Neural progenitor cell (in vitro differentiated cells): ENCODE measurements at places on chromosomes 13 and 19. TPM values are rescaled to one million over a fixed set of nuclear protein-coding genes. Genes with fewer than 3 reads are reported as not detected.
A peak's percentile ranks its signal among the peaks of the same experiment; 100 is the strongest.

- no peaks in the 10 kb centered on the region for H3K27me3 ChIP-seq
- H3K36me3 ChIP-seq: no peaks in the 10 kb centered on the region
- DNase-seq: no peak
These were observed 23.3 kb downstream of the ZNF787 start for GRCh38 chr19:56097776-56098175.

DNA sequence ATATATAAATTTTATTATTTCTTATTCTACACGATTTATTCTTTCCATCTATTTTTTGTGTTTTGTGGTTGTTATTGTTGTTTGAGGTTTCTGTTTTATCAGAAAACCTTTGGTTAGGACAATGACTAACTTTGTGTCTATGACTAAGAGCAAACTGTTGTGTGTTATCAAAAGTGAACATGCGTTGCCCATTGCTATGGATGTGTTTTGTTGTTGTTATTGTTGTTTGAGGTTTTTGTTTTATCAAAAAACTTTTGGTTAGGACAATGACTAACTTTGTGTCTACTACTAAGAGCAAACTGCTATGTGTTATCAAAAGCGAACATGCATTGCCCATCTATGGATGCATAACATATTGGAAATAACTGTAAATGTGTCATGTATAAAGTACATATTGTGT is 692.3 kb downstream of the SLITRK1 start:
- no peak overlapping the region for H3K27ac ChIP-seq
- H3K4me3 ChIP-seq: no peak overlapping the region
- no peaks in the 10 kb centered on the region for H3K27me3 ChIP-seq
- no peaks in the 10 kb centered on the region for H3K4me1 ChIP-seq
- DNase-seq: no peak

GRCh38 chr13:45060062-45060461 is 60.2 kb upstream of the GTF2F2 start:
- no peak overlapping the region for H3K4me3 ChIP-seq
- DNase-seq: no peak
- H3K36me3 ChIP-seq: no peaks in the 10 kb centered on the region
- H3K4me1 ChIP-seq: peaks cover 4% of the 10 kb centered on the region
- H3K27me3 ChIP-seq: no peaks in the 10 kb centered on the region
- H3K27ac ChIP-seq: no peak overlapping the region

- H3K27me3 ChIP-seq: no peaks in the 10 kb centered on the region
- no peak overlapping the region for H3K4me3 ChIP-seq
- no peak for DNase-seq
- no peaks in the 10 kb centered on the region for H3K36me3 ChIP-seq
- no peak overlapping the region for H3K27ac ChIP-seq
- peaks cover 2% of the 10 kb centered on the region for H3K4me1 ChIP-seq
These were observed 8.3 kb downstream of the EPS15L1 start for GRCh38 chr19:16463341-16463990.

DNA sequence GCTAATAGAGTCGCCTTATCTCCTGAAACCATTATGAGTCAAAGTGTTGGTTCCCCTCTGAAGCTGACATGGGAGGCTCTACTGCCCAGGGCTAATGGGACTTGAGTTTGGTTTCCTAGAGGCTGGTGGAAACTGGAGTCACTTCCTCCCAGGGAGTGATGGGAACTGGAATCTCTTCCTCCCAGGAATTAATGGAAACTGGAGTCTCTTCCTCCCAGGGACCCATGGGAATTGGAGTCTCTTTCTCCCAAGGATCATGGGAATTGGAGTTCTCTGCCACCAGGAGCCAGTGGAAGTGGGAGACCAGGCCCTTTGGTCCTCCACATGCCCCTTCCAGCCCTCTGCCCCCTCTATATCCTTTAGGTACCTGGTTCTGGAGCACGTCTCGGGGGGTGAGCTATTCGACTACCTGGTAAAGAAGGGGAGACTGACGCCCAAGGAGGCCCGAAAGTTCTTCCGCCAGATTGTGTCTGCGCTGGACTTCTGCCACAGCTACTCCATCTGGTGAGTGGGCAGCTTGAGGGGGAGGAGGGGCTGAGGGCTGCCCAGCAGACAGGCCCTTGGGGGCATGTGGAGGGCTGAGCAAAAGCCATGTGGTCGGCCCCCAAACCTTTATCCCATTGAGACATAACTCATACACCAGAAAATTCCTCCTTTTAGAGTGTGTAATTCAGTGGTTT is 5.5 kb downstream of the BRSK1 start:
- no peaks in the 10 kb centered on the region for H3K36me3 ChIP-seq
- no peak overlapping the region for H3K27ac ChIP-seq
- peaks cover 8% of the 10 kb centered on the region for H3K4me1 ChIP-seq
- H3K27me3 ChIP-seq: no peaks in the 10 kb centered on the region

GRCh38 chr19:13102666-13103580 is at the start of gene LYL1:
Gene LYL1, minus strand, starts transcription at chr19:13102858. Its CDS starts 1,687 bp downstream, at chr19:13101171.
- peaks cover 3% of the 10 kb centered on the region for H3K4me1 ChIP-seq
- H3K27ac ChIP-seq: no peak within 1 kb of the TSS
- H3K27me3 ChIP-seq: peaks cover 54% of the 10 kb centered on the region
- peak within 1 kb of the TSS; percentile 34 for H3K4me3 ChIP-seq
- H3K36me3 ChIP-seq: no peaks in the 10 kb centered on the region

DNA sequence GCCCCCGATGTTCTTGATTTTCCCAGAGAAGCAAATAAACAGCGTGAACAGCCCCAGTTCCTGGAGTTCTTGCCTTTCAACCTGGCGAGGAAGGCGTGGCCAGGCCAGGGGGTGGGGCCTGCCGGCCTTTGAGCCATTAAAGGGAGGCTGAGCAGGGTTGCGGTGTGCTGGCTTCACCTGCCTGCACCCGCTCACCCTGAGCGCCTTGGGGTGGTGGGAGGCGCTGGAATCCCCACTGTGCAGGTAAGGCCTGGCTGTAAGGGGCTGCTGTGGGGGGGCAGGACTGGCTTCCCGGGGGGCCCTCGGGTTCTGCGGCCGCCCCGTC is 2.7 kb upstream of the MISP start:
- no peaks in the 10 kb centered on the region for H3K27me3 ChIP-seq
- no peak for DNase-seq
- H3K27ac ChIP-seq: no peak overlapping the region
- H3K4me1 ChIP-seq: no peaks in the 10 kb centered on the region
- no peaks in the 10 kb centered on the region for H3K36me3 ChIP-seq

The BRD4 gene
- 14.5 and 20.9 TPM in 2 replicates for total RNA-seq

The CEACAM5 gene
- total RNA-seq: not detected in 2 replicates

The SIGLEC8 gene
- total RNA-seq: not detected in 2 replicates

The SF3A2 gene
- total RNA-seq: 14.4 and 50.7 TPM in 2 replicates

The GPR18 gene
- total RNA-seq: not detected in 2 replicates

The ZNF45 gene
- 13.1 and 16.1 TPM in 2 replicates for total RNA-seq

The SHANK1 gene
- total RNA-seq: 1.4 and 2.3 TPM in 2 replicates
